NCI-H1417 treated with DMSO at 0.1 percent for 48 hours (cell line): ENCODE measurements at places on chromosomes 1 and 21.

DNA sequence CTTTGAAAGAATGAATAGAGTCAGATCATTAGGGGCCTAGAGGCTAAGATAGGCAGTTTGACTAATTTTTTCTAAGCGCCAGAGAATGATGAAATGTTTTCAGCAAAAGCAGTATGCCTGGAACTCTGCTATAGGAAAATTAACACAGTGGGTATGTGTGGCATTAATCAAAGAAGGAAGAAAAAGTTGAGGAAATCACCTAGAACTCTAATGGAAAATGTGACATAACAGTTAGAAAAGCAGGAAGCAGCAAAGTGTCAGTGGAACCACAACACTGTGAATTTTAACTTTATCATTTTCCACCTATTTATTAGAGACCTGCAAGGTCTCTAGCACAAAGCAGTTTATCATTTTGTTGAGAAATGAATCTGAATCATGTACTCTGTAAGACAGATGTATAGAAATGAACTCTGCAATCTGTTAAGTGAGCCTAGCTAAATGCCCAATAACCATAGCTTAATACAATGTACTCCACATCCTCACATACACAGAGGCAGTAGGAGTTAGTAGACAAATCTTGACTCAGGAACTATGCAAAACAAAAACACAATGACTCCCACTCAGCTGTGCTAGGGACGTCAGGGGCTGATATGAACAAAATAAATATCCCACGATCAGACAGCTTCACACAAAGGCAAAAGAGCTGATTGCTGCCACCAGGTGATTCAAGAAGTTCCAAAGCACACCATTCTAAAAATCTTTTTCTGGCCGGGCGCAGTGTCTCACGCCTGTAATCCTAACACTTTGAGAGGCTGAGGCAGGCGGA lies 500.7 kb upstream of the NFIA start:
- no peak for DNase-seq

GRCh38 chr1:233448109-233448689 lies 120.7 kb downstream of the MAP3K21 start:
- DNase-seq = no peak

DNA sequence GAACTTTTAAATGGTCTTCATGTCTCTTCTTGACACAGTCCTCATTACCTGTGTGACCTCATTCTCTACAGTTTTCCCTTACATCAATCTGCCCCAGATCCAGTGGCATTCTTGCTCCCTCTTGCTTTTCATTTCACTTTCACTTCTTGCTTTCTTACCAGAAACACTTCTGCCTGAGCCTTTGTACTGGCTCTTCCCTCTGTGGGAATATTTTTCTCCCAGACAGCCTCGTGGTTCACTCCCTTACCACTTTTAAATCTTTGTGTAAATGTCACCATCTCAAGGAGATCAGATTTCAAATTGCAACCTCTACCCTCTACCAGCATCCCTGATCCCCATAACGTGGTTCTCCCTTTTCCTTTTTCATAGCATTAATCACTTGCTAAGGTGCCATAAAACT lies 73.2 kb downstream of the DISC1 start:
- DNase-seq = no peak

DNA sequence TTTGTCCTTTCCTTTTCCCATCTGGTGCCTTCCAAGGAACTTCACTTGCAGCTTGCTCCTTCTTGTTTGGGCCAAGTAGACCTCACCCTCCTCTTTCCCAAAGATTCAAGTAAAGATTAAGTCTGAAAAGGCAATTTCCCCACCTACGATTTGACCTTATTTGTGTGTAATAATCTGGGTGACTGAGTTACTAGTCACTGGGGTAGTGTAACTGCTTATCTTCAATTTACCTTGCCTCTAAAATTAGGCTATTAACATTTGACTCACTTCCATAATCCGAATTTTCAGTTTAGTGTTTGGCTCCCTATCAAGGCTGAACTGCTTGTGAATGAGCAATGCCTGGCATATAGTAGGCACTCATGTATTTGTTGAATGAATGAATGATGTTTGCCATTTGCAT lies 59.6 kb downstream of the PLA2G4A start:
- no peak for DNase-seq

GRCh38 chr1:4730078-4730477 lies 75.7 kb downstream of the AJAP1 start:
- DNase-seq = no peak

GRCh38 chr21:33650230-33650629 lies 7.9 kb downstream of the ITSN1 start:
- DNase-seq = no peak

DNA sequence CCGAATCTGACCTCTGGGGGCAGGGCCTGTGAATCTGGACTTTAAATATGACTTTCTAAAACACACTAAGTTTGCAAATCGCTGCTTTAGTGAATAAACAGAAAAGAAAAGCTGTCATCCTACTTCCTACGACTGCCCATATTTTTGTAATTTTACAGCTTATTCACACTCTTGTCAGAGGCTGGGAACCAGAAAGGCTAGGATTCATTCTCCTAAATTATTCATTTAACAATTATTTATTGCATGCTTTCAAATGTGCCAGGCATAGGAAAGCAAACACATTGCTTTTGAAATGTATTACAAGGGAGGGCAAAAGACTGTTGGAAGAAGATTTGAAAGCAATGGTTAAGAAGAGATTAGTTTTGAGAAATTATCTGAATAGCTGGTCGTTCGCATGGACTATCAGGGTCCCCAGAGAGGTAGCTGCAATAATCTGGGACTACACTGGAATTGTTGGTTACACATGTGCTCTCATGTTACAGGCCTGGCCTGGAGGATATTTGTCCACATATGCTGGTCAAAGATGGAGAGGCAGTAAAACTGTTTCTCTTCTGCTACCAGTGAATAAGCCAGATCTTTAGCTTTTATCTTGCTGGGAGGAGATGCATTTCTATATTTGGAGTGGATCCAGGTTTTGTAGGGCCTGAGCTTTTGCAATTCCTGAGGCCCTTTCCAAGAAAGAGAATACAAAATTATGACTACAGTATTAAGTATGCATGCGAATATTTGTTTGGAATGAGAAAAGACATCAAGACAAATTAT lies 29.6 kb upstream of the SFPQ start:
- no peak for DNase-seq

DNA sequence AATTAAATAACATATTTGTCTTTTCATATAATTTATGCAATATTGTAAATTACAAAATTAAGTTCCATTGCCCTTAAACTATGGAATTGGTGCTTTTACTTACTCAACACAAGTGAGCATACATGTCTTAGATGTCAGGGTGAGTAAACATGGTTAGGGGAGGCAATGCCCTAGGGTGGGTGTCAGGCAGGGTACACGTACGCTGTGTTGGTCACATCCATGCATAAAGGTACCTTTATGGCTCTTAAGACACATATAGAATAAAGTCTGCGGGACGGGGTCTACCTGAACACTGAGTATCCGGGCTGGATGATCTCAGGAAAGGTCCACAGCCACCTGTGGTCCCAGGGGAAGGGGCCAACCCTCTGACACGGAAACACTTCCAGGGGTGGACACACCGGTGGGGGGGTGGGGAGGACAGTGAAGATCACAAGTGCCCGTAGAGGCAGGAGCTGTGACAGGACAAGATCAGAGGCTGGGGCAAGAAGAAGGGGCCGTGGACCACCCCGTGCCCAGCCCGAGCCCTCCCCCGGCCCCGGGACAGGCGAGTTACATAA lies 720 bp downstream of the LIN9 start:
- DNase-seq = no peak

DNA sequence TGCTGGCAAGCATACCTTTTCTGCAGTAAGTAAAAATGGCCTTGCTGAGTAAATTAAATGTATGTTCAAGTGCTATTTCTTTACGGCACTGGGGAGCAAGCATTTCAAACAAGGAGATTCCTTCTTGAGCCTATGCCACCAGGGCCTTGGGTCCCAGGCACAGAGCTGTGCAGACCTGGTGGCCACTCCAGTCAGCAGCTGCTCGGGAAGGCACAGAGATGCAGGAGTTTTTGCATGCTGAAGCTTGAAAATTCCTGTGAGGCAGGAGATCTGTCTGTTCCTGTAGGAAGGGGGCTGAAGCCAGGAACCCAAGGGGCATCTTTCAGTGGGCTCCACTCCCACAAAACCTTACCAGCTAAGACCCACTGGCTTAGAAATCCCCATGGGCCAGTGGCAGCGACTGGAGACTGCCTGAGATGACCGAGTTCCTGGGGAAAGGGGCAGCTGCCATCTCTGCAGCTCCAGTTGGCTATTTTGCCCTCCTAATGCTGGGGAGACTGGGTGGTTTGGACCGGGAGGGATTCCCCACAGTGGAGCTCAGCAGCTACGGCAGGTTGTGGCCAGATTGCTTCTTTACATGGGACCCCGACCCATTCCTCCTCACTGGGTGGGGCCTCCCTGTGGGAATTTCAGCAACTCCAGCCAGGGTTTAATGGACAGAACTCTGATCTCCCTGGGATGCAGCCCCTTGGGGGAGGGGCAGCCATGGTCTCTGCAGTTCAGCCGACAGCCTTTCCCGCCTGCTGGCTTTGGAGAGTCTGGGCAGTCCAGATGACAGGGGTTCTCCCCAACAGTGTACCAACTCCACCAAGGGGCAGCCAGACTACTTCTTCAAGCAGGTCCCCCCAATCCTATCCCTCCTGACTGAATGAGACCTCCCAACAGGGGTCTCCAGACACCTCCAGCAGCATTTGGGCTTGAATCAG lies 8.4 kb upstream of the PGBD2 start:
- DNase-seq = no peak

DNA sequence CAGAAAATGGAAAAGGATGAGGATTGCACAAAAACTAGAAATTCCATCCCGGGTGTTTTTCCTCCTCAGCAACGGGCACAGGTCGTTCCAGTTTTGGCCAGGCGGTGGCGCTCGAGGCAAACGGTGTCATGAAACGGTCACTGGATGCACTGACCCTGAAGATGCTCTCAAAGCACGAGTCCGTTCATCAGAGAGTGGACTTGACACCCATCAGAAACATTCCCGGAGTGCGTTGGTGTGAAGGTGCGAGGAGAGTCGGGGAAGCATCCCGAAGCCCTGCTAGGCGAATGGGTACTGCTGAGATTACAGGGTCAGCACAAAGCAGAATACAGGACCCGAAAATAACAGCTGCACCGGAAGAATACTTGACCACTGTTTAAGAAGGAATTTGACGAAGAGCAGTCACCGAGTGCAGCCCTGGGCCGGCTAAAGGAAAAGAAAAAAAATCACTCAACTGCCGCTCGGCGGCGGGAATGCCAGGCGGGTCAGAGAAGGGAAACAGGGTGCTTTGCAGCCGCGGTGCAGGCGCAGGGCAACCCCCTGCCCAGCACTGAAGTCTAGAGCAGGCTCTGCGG lies 71.7 kb upstream of the ETS2 start:
- DNase-seq = peak; percentile 58

GRCh38 chr1:231923491-231924041 lies 297.0 kb downstream of the DISC1 start:
- no peak for DNase-seq

DNA sequence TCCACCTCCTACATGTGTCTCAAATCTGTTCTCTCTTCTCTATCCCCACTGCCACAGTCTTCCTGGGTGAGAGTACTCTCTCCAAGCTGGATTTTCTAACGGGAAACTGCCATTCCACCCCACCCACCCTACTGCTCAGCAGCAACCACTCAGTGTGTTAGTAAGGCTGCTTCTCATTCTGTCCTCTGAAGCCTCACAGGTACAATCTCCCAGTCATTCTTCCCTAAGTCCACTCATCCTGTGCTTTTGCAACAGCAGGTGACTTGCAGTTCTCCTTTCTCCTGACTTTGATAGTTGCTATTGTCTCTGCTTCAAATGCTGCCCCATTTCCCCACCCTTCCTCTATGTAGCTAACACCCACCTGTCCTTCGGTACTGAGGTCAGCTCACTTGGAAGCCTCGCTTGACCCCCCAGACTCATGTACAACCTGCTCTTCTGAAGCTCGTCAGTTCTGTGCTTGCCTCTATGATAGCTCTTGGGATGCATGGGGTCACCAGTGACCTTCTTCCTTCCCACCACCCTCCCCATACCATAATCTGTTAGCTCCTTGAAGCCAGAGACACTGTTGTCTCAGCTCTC lies 188.9 kb downstream of the RRAGC start:
- DNase-seq = no peak

DNA sequence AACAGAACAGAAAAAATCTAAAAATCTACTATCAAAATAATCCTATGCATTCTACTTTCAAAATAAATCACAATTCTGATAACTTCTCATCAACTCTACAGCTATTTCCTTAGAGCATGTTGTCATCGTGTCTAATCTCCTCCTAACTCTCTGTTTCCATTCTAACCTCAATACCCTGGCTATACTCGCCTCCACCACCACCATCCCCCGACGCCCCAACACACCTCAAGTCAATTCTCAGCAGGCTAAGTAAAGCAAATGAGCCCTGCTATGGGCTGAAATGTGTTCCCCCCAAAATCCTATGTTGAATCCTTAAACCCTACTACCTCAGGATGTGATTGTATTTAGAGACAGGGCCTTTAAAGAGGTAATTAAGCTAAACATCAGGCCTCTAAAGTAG lies 34.6 kb downstream of the NRDC start:
- no peak for DNase-seq

- no peak for DNase-seq
These were observed 684 bp downstream of the IFI16 start for GRCh38 chr1:159010391-159010790.

- no peak for DNase-seq
These were observed 17.9 kb downstream of the CSRP1 start for GRCh38 chr1:201488830-201489589.

DNA sequence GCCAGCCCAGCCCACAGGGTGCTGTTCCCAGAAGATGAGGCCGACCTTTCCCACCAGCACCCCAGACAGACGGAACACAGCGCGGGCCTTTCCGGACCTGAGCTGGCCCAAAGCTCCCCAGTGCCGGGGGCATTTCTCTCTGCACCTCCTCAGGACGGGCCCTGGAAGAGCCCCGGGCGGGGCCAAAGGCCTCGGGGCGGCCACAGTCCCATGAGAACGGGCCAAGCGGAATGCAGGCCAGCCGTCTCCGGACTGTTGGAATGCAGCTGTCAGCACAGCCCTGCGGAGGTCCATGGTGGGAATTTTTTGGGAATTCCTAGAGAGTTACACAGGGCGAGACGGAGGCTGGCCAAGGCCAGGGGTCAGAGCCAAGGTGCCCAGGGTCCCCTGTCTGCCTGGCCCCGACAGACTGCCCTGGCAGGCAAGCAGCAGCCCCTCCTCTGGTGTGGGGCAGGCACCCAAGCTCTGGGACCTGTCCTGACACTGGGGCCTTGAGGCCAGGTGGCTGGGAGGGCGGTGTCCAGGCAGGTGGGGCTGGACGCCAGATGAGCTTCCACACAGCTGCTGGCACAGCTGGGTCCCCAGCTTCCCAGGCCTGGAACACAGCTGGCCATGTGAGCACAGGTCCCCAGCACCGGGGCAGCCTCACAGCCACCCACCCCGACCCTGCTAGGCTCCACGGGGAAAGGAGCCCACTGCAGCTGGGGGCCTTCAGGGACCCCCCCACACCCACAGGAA lies 63.0 kb downstream of the MEGF6 start:
- no peak for DNase-seq

GRCh38 chr1:234727018-234727940 lies 117.3 kb upstream of the IRF2BP2 start:
- DNase-seq = no peak

DNA sequence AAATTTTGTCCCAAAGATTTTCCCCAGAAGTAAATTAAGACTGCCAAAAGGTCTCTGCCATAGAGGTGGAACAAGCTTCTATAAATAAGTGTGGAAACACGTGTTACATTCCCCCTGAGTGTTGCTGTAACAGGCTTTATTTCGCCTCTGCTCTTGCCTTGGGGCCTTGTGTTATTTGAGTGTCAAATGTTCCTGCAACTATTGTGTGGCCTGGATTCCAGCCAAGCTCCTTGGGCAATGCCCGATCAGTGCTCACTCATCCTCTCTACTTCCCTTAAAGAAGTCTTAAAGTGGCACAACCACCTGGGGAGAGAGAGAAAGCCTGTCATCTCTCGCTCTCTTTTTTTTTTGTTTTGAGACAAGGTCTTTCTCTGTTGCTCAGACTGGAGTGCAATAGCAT lies 156.7 kb downstream of the NR5A2 start:
- DNase-seq = no peak
